Fibroblast of pulmonary artery (primary cell): ENCODE measurements at places on chromosomes 6 and 20.
A peak's percentile ranks its signal among the peaks of the same experiment; 100 is the strongest.

- no peak for DNase-seq
These were observed 58.0 kb upstream of the OLIG3 start for GRCh38 chr6:137552146-137552545.

DNA sequence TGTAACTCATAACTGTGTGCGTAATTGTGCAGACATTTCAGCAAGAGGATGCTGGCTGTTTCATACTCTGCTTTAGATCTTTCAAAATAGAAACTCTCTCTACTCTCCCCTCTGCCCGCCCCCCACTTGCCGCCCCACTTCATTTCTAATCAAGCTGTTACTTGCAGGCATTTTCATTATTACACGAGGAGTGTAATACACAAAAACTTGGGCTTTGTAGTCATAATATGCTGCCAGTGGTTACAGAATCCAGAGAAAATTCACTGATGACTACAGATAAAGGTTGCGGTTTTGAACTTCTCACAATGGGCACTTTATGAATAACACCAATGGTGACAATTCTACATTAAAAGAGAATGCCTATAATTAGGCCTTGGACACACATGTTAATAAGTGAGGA, 194.0 kb upstream of the POU3F2 start:
- DNase-seq, result no peak

DNA sequence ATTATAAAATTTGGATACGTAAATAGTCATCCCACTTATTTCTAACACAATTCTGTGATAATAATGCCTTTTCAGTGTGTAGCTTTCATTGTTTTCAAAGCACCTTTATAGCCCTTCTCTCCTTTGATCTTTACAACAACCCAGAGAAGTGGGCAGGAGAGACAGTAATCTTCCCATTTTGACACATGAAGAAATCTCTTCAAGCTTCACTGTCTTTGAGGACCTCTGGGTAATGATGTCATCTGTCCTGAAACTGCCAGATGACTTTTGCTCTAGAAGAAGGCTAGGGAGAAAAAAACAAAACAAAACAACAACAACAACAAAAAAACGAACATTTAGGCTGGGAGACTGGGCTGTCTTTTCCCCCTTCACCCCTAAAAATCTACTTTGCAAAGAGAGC, 203.0 kb downstream of the KCNQ5 start:
- DNase-seq, result no peak

DNA sequence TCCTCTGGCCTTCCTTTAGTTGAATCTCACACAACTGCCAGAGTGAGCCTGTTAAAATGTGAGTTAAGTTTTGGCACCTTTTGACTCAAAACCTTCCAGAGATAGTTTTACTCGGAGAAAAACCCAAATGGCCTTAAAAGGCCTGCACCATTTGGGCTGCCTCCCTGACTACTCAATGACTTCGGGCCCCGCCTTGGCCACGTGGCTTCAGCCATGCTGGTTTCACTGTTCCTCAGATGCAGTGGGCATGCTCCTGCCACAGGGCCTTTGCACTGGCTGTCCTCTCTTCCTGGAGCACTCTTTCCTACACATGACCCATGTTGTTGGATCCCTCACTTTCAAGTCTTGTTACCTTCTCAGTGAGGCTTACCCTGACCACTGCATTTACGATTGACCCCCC, 18.3 kb downstream of the VEGFA start:
- DNase-seq, result no peak

- no peak for DNase-seq
These were observed 243.2 kb downstream of the OGFRL1 start for GRCh38 chr6:71531841-71532240.

- DNase-seq, result no peak
These were observed 14.3 kb upstream of the GOPC start for GRCh38 chr6:117616391-117617209.

GRCh38 chr6:22926790-22927354, 357.5 kb downstream of the HDGFL1 start:
- peak; percentile 58 for DNase-seq

DNA sequence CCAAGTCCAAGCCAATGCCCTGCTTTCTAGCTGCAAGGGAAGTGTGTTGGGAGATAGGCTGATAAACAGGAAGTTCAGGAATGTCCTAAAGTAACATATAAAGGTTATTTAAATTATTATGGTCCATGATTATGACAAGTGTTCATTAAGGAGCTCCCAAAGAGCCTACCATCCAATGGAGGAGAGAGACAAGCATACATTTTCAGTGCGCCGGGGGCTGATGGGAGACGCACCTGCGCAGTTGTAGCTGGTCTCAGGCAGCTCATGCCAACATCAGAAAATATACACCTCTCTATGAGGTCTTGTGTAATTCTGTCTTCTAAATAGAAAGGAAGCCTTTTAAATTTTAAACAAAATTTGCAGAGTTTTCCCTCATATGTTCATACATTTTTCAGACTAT, 12.6 kb upstream of the SFT2D1 start:
- no peak for DNase-seq

DNA sequence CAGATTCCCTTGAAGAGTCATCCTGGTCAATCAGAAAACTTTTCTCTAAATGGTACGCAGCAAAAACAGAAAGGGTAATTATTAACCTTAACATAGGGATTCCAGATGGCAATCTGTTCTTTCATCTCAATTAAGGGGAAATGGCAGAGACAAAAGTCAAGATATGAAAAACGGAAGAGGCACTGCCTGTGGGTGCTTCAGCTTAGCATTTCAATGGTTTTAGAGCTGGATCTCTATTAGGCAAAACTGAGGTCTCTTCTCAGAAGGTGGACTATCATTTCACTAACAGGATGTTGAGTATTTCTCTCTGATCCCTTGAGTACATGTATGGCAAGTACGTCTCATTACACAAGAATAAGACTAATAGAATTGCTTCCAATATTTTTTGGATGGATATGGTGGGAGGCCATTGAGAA, 296.9 kb downstream of the HIVEP2 start:
- DNase-seq, result no peak

DNA sequence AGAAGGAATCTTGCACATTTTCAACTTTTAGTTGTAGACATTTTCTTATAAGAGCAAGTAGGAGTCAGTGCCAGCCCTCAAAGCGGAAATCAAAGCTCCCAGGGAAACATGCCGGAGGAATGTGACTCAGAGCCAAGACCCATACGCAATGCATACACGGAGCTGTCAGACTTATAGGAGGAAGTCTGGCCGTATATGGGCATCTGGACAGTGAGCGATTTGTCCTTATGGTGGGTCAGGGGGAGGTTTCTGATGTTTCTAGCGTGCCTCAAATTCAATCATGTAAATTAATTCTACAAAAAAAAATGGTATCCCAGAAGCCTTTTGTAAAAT, 3.6 kb upstream of the CCN2 start:
- DNase-seq, result peak; percentile 100

DNA sequence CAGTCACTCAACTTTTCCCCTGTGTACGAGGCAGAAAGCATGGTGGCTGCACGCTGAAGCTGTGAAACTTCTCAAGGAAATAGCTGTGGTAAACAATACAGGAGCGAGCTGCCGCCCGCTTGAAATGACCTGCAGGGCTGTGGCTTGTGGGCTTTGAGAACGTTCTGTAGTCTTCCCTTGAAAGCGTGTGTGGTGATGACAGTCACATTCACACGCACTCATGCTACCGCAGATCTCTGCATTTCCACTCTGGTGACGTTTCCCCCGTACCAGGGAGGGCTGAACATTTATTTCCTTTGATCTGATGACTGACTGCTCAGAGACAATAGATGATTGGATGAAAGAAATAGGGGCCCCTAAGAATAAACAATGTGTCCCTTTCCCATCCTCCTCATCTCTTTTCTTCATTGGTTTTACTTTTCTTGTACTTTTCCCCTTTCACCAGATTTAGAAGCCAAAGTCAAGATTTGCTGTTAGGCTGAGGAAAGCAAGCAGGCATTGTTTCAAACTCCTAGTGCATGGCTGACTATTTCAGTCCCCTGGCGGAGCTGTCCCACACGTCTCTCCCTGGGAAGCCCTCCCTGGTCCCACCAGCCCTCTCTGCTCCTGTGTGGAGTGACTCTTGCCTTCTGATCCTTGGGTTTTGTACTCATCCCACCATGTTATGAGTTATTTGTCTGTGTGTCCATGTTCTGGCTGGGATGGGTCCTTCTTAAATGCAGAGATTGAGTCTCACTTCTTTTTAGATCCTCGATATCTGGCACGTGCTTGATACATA, 3.9 kb downstream of the SYTL3 start:
- peak; percentile 72 for DNase-seq

- peak; percentile 73 for DNase-seq
These were observed 1061.8 kb upstream of the CITED2 start for GRCh38 chr6:140436023-140436811.

- no peak for DNase-seq
These were observed 22.0 kb downstream of the SNAP25 start for GRCh38 chr20:10240655-10241054.

GRCh38 chr6:145609521-145609920, 125.8 kb downstream of the EPM2A start:
- DNase-seq, result no peak

DNA sequence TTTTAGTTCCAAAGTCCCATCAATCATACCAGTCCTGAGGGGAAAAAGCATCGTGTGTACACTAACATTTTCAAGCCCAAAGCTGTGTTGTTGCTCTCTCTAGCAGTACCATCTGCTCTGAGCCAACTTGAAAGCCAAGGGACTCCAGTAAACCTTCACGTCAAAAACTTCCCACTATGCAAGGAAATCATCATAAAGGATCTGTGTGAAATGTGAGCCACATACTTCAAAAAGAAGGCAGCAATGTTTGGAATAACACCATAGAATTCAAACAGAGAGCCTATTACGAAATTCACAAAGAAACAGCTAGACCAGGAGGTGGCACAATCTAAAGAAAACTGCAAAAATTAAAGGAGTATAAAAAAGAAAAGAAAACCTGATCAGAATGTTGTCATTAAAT, 399.8 kb upstream of the EPHA7 start:
- DNase-seq, result no peak

DNA sequence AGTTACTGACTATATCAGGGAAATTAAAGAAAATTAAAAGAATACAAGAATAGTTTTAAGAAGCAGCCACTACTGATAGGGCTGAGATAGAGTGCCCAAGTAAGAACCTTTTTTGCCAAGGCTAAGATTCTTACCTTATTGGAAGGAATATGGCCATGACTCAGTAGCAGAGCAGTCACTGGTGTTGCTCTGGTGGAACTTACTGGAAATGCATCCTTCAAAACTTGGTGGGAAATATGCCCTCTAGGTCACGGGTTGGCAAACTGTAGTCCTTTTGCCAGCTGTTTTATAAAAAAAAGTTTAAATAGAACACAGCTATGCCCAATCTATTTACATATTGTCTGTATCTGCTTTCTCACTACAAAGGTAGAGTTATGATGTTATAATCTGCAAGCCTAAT, 6.0 kb downstream of the HSF2 start:
- DNase-seq, result peak; percentile 17

GRCh38 chr20:40159276-40159675, 529.8 kb downstream of the MAFB start:
- no peak for DNase-seq

- no peak for DNase-seq
These were observed 110.3 kb downstream of the ZMYND8 start for GRCh38 chr20:47246061-47246777.

GRCh38 chr6:143733510-143733909, 55.7 kb downstream of the PHACTR2 start:
- DNase-seq, result no peak

DNA sequence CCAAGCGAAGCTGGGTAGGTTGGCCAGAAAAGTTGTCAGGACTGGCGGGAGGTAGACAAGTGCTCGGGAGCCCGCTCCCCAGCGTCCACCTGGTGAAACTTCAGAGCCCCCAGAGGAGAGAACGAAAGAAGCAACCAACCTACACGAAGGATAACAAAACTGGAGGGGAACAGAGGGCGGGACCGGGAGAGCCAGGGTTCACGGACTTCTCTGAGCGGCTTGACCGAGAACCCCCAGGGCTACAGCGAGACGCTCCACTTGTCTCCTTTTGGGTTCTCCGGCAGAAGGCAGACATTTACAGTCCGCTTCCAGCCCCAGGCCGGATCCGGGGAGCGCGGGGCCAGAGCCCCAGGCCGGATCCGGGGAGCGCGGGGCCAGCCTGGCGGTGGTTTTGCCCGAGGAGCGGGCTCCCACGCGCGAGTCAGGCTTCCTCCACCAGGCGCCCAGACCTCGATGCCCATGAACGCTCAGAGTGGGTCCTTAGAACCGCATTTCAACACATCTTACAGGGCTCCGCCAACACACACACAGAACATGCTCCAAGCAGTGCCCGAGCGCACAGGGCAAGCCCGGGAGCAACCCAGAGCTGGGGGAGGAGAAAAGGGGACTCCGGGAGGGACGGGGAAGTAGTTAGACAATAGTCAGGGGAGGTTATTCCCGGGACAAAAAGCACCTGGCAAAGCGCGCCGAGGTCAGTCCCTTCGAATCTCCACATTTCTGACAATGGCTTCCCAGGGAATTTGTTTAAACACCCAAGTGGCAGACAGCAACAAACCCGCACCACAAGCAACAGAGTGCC, 1.1 kb downstream of the PTPRK start:
- peak; percentile 56 for DNase-seq

- no peak for DNase-seq
These were observed 88.6 kb upstream of the SLC35F1 start for GRCh38 chr6:117818449-117818848.

DNA sequence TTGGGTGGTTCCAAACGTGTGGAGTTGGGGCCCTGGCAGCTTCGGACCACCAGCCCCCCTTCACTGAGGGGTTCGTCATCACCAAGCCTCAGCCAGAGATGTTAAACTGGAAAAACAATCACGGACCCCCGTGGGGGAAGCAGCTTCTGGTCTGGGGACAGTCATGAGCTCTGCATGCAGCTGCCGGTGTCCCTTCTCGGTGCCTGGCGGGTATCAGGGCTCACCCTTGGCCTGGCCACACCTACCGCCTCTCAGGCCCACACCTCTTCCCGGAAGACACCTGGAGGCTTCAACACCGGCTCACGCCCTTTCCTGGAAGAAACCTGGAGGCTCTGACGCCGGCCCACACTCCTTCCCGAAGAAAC, 77.8 kb upstream of the BHLHE23 start:
- no peak for DNase-seq

DNA sequence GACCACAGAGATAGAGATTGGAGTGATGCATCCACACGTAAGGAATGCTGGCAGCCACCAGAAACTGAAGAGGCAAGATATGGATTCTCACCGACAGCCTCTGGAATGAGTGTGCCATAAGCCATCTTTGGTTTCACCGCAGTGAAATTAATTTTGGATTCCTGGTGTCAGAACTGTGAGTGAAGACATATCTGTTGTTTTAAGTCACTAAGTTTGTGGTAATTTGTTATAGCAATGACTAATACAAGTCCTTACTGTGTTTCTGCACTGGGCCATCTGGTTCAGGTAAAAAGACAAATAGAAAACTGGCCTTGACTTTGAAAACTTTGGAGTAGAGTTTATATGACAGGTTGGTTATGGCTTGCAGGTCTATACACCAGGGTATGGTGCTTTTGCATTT, 261.9 kb downstream of the PHF3 start:
- peak; percentile 50 for DNase-seq

GRCh38 chr6:77136086-77136485, 327.2 kb downstream of the HTR1B start:
- DNase-seq, result no peak

GRCh38 chr6:34370361-34370760, 22.1 kb downstream of the NUDT3 start:
- DNase-seq, result no peak

GRCh38 chr6:113860181-113860955, 3.2 kb downstream of the MARCKS start:
- DNase-seq, result peak; percentile 67
